ENCODE measurements at places on chromosomes 2 and 18. TPM values are rescaled to one million over a fixed set of nuclear protein-coding genes. Genes with fewer than 3 reads are reported as not detected.

The NUP35 gene
- total RNA-seq, result 6.7 TPM

The LHCGR gene
- total RNA-seq, result not detected

The CPO gene
- not detected for total RNA-seq

The GAREM2 gene
- 6.0 TPM for total RNA-seq

The SLC23A3 gene
- total RNA-seq, result 0.16 TPM

The FEV gene
- not detected for total RNA-seq

The ALKAL2 gene
- total RNA-seq, result not detected

The AFF3 gene
- 0.32 TPM for total RNA-seq

The SMYD1 gene
- total RNA-seq, result not detected

The ANO7 gene
- total RNA-seq, result 1.6 TPM

The GCKR gene
- total RNA-seq, result 0.32 TPM

The SERPINB12 gene
- not detected for total RNA-seq

The PNPT1 gene
- 14.1 TPM for total RNA-seq

The FN1 gene
- 27,606 TPM for total RNA-seq

The KCTD1 gene
- 15.1 TPM for total RNA-seq

The NEB gene
- total RNA-seq, result under 0.01 TPM

The NEUROD1 gene
- not detected for total RNA-seq

The SRSF7 gene
- 68.7 TPM for total RNA-seq

The ADGRF3 gene
- not detected for total RNA-seq

The GPR75 gene
- total RNA-seq, result not detected

The GPR17 gene
- not detected for total RNA-seq

The ANTXR1 gene
- 132 TPM for total RNA-seq

The MERTK gene
- 1.1 TPM for total RNA-seq

The COL5A2 gene
- total RNA-seq, result 891 TPM

The LIMS3 gene
- total RNA-seq, result 2.3 TPM

The UGT1A3 gene
- total RNA-seq, result not detected
